ENCODE measurements at places on chromosomes 16 and 17.

- DNase-seq = no peak
These were observed 627.2 kb downstream of the TOX3 start for GRCh38 chr16:51919736-51920135.

DNA sequence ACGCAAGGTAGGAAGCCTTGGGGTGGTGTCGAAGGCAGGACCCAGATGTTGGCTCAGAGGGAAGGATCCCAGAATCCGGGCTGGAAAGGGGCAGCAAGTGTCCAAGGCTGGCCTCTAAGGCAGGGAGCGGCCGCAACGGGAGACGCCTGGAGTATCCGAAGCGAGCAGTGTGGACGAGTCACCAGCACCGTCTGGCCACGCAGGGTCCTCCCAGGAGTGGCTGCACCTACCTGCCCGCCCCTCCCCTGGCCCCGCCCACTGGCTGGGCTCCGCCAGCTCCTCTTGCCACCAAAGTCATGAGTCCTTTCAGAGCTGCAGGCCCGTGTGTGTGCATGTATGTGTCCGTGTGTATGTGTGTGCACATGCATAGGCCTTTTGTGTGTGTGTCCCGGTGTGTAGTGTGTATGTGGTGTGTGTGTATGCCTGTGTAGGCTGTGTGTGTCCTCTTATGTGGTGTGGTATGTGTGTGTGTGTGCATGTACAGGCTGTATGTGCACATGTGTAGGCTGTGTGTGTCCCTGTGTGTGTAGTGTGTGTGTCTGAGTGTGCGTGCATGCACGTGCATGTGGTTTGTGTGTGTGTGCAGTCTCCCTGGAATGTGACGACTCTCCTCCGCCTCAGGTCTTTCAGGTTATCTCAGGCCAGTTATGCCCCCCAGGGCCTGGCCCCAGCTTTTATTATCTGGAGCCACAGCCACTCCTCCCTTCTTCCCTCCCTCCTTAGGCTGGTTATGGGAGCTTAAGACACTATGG lies at the start of gene PRSS8:
TSS of gene PRSS8 (minus strand) at position 193 of the 752 bp plus-strand sequence. CDS start 229 bp downstream, outside the sequence.
- no peak for DNase-seq

GRCh38 chr17:63291258-63291657 lies 154.8 kb downstream of the CYB561 start:
- DNase-seq = no peak

- DNase-seq = no peak
These were observed 108.0 kb downstream of the VPS53 start for GRCh38 chr17:606508-607250.

DNA sequence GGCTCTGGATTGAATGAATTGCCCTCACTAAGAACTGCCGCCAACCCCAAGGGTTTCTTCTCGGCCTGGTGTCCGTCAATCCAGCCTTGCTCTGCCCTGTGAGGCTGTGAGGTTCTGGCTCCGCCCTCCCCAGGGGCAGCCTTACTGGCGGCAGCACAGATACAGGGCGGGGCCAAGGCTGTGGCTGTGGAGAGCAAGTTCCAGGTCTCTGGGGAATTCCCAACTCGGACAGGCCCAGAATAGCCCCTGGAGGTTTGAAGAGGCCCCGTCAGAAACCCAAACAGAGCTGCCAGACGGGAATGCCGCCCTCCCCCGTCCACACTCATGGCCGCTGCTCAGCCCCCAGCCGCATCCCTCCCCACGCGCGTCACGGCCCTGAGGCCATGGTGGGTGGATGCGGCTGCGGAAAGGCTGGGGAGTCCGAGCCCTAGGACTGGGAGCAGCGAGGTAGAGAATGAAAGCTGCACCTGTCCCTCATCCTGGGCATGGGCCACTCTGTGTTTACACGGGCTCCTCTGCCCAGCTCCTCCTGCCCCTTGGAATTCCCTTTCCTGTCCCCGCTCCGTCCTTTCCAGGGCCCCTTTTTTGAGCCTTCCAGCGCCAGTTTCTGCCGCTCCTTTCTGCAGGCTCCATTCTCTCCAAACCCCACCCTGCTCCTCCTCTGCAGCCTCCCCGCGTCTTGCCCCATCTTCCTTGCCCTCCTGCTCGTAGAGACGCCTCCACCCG lies 660 bp upstream of the PRRT2 start:
- DNase-seq = no peak

GRCh38 chr17:32894245-32894644 lies 17.3 kb upstream of the MYO1D start:
- DNase-seq = no peak

- DNase-seq = no peak
These were observed 23.4 kb upstream of the LITAF start for GRCh38 chr16:11610121-11610505.

- no peak for DNase-seq
These were observed 87.4 kb downstream of the ANKRD11 start for GRCh38 chr16:89402962-89403361.
